ENCODE measurements at places on chromosomes 3 and 15. TPM values are rescaled to one million over a fixed set of nuclear protein-coding genes. Genes with fewer than 3 reads are reported as not detected.

The ACAN gene
- total RNA-seq, result 0.13 TPM

The AMIGO3 gene
- total RNA-seq, result not detected

The ATP13A4 gene
- 0.11 TPM for total RNA-seq

DNA sequence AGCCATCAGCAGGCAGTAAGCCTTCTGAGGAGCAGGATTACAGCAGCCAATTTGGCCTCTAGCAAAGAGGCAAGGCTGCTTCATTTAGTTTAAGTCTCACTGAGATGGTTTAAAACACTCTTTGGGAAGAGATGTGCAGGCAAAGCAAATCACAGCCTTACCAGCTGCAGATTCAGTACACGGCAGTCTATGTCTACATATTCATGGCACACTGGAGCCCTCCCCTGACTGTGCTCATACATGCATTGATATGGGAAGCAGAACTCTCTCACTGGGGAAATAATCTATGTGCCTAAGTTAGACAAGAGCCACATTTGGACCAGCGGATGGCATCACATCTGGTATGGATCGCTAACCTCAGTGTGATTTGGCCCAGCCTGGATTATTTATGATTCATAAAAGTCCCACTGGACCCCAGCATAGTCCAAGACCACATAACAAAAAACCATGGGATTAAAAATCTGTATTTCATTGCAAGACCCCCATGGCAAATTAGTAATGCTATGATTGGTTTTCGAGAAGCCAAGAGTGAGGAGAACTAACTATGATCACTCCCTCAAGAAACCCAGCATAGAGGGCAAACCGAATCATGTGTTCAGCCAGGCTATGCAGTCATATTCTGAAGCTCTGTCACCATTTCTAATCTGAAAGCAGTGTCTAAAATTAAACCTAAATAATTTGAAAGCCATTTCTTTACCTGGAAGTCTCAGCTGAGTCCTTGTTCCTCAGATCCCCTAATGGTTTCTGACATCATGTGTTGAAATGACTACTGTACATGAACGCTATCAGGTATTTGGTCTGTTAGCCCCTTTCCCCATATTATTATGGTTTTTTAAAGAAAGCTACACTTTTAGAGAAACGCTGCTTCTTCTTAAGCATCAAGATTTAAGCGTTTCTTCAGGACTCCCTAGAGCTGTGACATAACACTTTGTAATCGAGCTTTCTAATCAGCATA lies 1.2 kb downstream of the PRICKLE2 start:
- no peak for DNase-seq

Data from Right ventricle myocardium superior (tissue), 1 donor.